ENCODE measurements at places on chromosomes 3 and 15.
A peak's percentile ranks its signal among the peaks of the same experiment; 100 is the strongest.

DNA sequence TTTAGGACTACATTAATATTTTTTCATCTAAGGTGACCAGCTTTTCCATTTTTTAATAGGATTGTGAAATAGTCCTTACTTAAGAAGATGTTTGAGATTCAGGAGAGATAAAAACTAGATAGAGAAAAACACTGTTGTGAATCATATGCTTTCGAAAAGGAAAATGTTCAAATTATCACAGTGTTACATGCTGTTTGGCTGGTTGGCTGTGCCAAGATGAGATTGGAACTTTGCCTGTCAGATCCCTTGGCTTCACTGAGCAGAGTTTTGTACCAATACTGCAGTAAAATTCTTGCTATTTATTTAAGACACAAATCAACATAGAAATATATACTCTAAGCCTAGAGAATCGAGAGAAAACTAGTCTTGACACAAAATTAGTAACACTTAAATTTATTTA lies 117.2 kb downstream of the OXSM start:
- DNase-seq = no peak
- H3K4me1 ChIP-seq = no peaks in the 10 kb centered on the region

- no peak overlapping the region for H3K27ac ChIP-seq
- no peaks in the 10 kb centered on the region for H3K36me3 ChIP-seq
- H3K4me1 ChIP-seq = no peaks in the 10 kb centered on the region
- no peaks in the 10 kb centered on the region for H3K27me3 ChIP-seq
Measured at GRCh38 chr15:82968066-82968465, 15.5 kb upstream of the HOMER2 start.

DNA sequence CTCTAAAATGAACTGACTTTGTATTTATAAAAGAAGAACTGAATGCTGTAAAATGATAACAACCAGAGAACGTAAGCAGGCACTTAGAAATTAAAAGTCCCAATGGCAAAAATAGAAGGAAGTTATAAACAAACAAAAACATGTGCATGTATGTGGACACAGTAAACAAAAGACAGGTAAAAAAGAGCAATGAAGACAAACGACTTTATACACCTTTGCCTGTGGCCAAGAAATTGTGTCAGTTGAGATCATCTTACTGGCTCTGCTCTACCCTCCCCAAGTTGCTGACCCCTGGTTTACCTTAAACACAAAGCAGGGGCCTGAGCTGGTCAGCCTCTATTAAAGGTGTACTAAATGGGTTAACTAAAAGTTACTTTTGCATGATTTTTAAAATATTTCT lies 41.7 kb upstream of the GP5 start:
- no peak for DNase-seq
- no peaks in the 10 kb centered on the region for H3K4me1 ChIP-seq
- H3K27me3 ChIP-seq = no peaks in the 10 kb centered on the region
- no peak overlapping the region for H3K27ac ChIP-seq
- no peak overlapping the region for H3K4me3 ChIP-seq

- H3K27ac ChIP-seq = no peak overlapping the region
- H3K4me1 ChIP-seq = no peaks in the 10 kb centered on the region
- peaks cover 3% of the 10 kb centered on the region for H3K27me3 ChIP-seq
Measured at GRCh38 chr3:89114841-89115223, 7.4 kb downstream of the EPHA3 start.

DNA sequence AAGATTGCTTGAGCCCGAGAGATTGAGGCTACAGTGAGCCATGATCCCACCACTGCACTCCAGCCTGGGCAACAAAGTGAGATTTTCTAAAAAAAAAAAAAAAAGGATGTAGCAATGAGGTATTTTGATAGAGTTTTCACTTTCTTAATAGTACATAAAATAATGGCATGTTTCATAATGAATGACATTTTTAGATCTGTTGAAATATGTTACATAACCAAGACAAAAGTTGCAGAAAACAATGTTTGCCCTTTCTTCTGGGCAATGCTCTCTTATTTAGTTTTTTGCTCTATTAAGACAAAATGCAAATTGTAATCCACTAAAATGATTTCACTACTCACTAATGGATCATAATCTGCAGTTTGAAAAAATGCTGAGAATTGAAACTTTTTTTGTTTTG lies 4.4 kb upstream of the MAPK6 start:
- H3K36me3 ChIP-seq = no peaks in the 10 kb centered on the region
- DNase-seq = no peak
- H3K4me1 ChIP-seq = peaks cover 3% of the 10 kb centered on the region
- H3K27ac ChIP-seq = no peak overlapping the region

DNA sequence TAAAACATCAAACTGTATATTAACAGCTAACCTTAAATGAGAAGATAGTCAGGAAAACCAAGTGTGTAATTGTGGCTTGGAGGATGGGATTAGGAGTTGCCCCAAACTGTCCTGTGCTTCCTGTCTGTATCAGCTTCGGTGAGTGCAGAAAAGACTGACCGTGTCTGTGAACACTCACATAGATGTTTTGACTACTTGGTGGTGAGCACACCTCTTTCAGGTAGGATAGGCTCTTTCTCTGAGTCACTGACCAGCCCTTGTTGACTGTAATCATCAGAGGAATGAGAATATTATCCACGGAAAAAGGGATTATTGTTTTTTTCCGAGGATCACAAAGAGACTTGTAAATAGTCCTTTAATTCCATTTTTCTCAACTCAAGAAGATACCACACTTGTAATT lies 51.5 kb downstream of the GMNC start:
- no peak overlapping the region for H3K27ac ChIP-seq
- DNase-seq = no peak
- H3K4me1 ChIP-seq = no peaks in the 10 kb centered on the region

DNA sequence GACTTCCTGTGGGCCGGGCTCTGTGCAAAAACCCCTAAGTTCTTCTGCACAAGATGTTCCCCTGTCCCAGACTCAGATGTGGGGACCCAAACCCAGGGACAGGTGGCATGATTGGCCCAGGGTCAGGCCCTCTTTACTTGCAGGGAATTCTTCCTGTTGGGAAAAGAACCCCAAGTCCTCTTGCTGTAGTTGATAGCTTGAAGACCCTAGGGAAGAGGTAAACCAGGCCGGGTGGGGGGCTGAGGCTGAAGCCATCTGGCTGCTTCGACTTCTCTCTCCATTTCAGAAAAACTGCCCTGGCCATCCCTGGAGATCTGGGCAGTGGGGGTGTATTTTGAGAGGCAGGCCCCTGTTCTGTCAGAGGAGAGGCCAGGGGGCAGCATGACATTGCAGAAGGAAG lies 23.5 kb downstream of the SSUH2 start:
- no peaks in the 10 kb centered on the region for H3K27me3 ChIP-seq
- H3K36me3 ChIP-seq = no peaks in the 10 kb centered on the region
- peaks cover 6% of the 10 kb centered on the region for H3K4me1 ChIP-seq

- no peak overlapping the region for H3K4me3 ChIP-seq
- DNase-seq = peak; percentile 76
- no peaks in the 10 kb centered on the region for H3K27me3 ChIP-seq
- H3K27ac ChIP-seq = no peak overlapping the region
- H3K4me1 ChIP-seq = peaks cover 2% of the 10 kb centered on the region
Measured at GRCh38 chr15:48084759-48085590, 35.8 kb upstream of the SLC24A5 start.

Measured in kidney (tissue), 22 donors.